ENCODE measurements at places on chromosomes 12 and 14.

GRCh38 chr12:57477710-57478681 lies 1.7 kb downstream of the ARHGAP9 start:
- no peak for DNase-seq

GRCh38 chr14:58747181-58747580 lies 109.4 kb downstream of the DACT1 start:
- no peak for DNase-seq

- no peak for DNase-seq
These were observed 49.2 kb downstream of the ARF6 start for GRCh38 chr14:49942090-49942489.

DNA sequence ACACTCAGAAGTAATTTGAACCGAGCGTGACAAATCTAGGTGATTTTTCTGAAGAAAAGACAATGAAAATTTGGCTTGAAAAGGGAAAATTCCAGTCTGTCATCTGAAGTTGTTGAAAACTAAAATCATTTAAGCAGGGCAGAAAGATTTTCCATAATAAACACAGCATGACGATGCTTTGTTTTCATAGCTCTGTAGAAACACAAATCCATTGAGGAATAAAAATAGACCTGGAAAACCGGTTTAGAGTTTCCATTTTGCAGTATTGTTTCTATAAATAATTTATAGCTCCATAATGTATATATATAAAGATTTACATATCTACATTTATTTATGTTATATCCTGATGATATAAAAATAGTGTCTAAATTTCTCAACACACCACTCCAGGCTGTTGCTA lies 1918.5 kb upstream of the FLRT2 start:
- DNase-seq: no peak

DNA sequence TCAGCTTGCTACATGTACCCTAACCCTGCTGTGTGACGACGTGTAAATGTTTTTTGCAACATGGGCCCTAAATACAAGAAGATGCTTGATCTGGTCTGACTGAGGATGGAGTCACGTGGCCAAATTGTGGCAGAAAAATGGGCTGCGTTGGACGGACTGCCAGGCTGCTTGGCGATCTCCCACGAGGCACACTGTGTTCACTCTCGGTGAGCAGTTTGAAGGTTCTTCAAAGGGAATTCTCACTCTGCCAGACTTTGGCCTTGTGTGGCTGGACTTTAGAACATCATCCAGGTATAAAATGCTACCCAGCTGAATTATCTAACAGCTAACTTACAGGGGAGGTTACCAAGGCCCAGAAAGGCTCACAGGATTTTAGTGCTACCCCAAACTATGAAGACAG lies 85.1 kb downstream of the KDM2B start:
- DNase-seq: no peak

All from COR-L47 (cell line).